ENCODE measurements at places on chromosomes 3 and 15. TPM values are rescaled to one million over a fixed set of nuclear protein-coding genes. Genes with fewer than 3 reads are reported as not detected.

Gene BCHE
- not detected for total RNA-seq

Gene HDGFL3
- total RNA-seq, result 54.7 TPM

Gene FGD5
- total RNA-seq, result not detected

Gene CACNA1D
- 1.2 TPM for total RNA-seq

Gene SQOR
- 100 TPM for total RNA-seq

Gene OPA1
- 78.1 TPM for total RNA-seq

Gene CISH
- 341 TPM for total RNA-seq

Gene LINGO1
- not detected for total RNA-seq

Gene MESP2
- not detected for total RNA-seq

Gene IL20RB
- total RNA-seq, result 1.5 TPM

Gene PHC3
- 57.7 TPM for total RNA-seq

Gene WDR49
- total RNA-seq, result not detected

Gene RBP2
- total RNA-seq, result not detected

Gene ROPN1
- not detected for total RNA-seq

Gene ELL3
- total RNA-seq, result 0.41 TPM

Gene C15orf62
- 0.37 TPM for total RNA-seq

Gene C3orf20
- total RNA-seq, result 0.26 TPM

Gene ADPGK
- total RNA-seq, result 94.0 TPM

Gene ZCWPW2
- total RNA-seq, result not detected

Gene BUB1B
- total RNA-seq, result 71.0 TPM

Gene CKMT1A
- total RNA-seq, result 0.16 TPM

Gene ZBTB47
- 1.4 TPM for total RNA-seq

Gene B2M
- total RNA-seq, result 4,559 TPM

Gene BNC1
- not detected for total RNA-seq

Gene ANP32A
- 275 TPM for total RNA-seq

Gene DNAJA4
- 68.4 TPM for total RNA-seq

Gene USP19
- 59.7 TPM for total RNA-seq

Gene SLC12A1
- not detected for total RNA-seq

Gene DHFR2
- total RNA-seq, result 12.3 TPM

Gene ATP13A4
- 0.31 TPM for total RNA-seq

Gene CORO2B
- total RNA-seq, result not detected

Gene ADCY5
- not detected for total RNA-seq

Gene SPTSSB
- not detected for total RNA-seq

Gene TERC
- total RNA-seq, result 3.1 TPM

Gene CHL1
- total RNA-seq, result not detected

Gene NR2E3
- not detected for total RNA-seq

Gene RAD51
- 62.4 TPM for total RNA-seq

Measured in activated T-helper 1 cell treated with anti-CD3 and anti-CD28 coated beads, Interleukin-12 subunit alpha, Interleukin-12 subunit beta, Interleukin-2, Interleukin-4 antibody, amounts not matched to agents 30 ng/mL and 10 ng/mL and 1 ng/mL, durations not matched to agents 14 hours and 24 hours and 36 hours (primary cell).